Adipocyte (in vitro differentiated cells): ENCODE measurements at places on chromosomes 11 and 22.
A peak's percentile ranks its signal among the peaks of the same experiment; 100 is the strongest.

DNA sequence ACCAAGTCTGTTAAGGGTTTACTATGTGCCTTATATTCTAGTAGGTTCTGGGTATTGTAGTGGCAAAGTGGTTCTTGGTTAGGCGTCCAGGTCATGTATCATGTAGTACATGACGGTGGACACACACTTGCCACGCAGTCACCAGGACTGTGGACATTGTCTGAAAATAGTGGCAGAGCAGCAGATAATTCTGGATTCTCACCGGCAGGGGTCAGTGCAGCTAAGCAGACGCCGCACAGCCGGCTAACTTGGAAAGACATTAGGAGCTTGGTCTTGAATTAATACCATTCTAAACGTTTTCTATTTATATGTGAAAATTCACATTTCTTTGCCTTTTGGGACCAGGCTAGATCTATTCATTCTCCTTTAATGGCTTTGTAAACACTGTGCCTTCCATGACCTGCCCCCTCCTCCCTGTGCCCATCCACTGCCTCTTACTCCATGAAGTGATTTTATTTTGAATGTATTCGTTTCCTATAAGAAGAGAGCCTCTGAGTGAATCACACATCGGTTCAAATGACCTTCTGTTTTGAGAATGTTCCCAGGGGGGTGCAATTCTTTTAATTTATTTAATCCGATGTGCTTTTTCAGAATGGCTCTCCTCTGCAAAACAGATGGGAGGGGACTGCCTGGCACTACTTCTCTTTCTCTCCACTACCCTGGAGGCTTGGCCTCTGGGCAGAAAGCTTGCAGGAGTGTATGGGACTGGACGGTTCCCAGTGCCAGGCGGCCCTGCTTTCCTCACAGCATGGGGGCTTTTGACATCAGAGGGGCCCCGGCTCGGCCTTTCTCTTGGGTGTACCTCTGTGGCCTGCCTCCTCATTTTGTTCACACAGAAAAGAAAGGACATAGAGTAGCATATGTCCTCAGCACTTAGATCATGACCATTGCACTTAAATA is 378.0 kb downstream of the NTM start:
- DNase-seq, result peak; percentile 90

GRCh38 chr11:111483431-111483830 is 28.8 kb downstream of the BTG4 start:
- no peak for DNase-seq

- DNase-seq, result peak; percentile 48
These were observed 24.7 kb downstream of the RCOR2 start for GRCh38 chr11:63892228-63892627.

- DNase-seq, result no peak
These were observed 12.5 kb upstream of the PEX26 start for GRCh38 chr22:18065256-18065655.

GRCh38 chr11:87493516-87493915 is 455.8 kb downstream of the TMEM135 start:
- peak; percentile 13 for DNase-seq
